CD4-positive, alpha-beta T cell treated with Interleukin-2 at 100 ng/mL for 4 hours (primary cell): ENCODE measurements at places on chromosomes 1 and 21.

DNA sequence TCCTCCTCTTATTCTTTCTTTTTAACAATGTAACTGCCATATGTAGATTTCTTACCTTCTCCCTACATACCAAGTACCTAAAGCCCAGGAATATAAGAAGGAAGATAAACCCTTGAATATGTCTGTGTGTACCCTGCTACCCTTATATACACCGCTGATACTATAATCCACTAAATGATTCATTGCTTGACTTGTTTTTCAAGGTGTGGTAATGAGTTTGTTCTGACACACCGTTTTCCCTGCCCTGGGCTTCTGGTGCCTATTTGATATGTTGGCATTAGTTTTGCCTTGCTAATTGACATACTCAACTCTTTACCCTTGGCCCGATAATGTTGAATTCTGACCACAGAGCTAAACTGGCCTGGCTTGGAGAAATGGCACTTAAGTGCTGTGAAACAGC is 64.3 kb downstream of the IL23R start:
- DNase-seq, result no peak

DNA sequence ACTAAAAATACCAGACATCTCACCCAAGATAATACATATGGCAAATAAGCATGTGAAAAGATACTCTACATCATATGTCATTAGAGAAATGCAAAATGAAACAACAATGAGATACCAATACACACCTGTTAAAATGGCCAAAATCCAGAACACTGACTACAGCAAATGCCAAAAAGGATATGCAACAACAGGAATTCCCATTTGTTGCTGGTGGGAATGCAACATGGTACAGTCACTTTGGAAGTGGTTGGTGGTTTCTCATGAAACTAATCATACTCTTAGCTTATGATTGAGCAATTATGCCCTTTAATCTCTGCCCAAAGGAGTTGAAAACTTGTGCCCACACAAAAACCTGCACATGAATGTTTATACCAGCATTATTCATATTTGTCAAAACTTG is 6.4 kb upstream of the RGS2 start:
- DNase-seq, result no peak

GRCh38 chr1:243496187-243496646 is 240.4 kb downstream of the SDCCAG8 start:
- DNase-seq, result no peak

DNA sequence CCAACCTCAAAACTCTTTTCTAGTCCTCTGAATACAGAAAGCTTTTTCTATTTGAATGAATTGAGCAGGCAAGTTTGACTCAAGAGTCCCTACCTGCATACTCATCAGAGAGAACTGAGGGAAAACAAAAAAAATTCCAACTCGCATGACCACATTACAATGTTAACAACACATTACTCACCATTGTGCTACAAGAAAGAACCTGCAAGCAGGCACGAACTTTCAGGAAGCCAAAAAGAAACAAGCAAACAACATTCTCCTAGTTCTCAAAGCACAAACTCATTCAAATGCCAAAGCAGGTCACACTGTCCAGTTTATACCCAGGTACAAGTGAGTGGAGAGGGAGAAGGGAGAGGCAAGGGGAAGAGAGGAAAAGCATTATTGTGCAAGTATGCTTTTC is 14.6 kb downstream of the OTUD7B start:
- DNase-seq, result no peak

DNA sequence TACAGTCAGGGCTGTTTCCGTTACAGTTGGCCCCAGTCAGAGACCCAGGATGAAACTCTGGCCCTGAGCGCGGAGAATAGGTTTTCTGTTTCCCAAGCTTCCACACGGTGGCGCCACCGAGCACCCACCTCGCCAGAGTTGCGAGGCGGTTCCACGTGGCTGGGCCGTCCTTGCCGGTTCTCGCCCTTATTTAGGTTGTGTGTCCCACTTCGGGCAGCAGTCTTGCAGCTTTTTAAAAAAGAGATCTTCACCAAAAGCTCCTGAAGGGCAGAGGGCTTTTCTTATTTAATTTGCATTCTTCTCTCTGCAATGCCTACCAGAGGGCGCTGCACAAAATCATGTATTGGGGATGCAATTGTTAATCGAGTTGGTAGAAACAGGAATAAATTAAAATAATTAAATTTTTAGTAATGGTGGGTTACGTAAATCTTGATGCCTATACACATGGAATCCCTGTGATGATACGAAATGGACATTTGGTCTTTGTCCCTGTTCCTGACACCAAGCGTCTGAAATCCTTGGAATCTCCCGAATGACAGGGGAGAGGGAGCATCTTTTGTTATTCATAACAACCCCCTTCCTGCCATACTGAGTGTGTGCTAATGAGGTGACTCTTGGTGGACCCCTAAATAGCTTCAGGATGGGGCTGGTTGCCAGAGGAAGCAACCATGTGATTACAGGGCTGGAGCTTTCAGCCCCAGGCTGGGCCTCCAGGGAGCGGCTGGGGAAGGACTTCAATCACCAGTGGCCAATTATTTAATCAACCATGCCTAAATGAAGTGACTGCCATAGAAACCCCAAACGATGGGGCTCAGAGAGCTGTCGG is 5.6 kb upstream of the S100A7 start:
- peak; percentile 57 for DNase-seq

DNA sequence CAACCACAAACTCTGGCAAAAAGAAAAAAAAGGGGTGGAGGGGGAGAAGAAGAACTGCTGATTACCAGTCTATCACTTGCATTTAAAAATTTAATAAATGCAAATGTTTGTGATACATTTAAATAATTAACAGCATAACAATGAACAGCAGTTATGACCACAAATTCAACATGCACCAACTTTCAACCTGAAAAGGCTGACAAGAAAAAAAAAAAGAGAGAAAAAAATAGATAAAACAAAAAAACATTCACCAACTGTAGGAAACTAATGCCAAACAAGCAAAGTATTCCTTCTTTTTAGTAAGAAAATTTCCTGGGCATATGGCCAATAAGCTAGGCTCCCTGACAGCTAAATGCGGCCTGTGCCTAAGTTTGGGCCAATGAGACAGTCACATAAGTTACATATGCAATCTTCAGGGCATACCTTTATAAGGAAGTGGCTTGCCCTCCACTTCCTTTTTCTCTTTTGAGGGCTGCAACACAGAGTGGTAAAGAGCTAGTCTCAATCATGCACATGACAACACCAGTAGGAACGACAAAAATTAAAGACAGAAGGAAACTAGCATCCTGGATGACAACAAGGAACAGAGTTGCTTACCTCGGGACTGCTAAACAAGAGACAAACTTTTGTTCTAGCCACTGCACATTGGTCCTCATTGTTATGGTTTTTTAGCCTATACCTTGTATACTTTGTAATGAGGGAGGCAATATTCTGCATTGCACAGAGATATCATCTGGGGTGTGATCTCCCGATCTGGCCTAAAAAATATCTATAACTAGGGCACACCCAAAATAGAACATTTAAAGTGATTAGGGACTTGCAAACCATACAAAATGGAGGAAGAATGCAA is 24.2 kb upstream of the PHTF1 start:
- DNase-seq, result peak; percentile 75

DNA sequence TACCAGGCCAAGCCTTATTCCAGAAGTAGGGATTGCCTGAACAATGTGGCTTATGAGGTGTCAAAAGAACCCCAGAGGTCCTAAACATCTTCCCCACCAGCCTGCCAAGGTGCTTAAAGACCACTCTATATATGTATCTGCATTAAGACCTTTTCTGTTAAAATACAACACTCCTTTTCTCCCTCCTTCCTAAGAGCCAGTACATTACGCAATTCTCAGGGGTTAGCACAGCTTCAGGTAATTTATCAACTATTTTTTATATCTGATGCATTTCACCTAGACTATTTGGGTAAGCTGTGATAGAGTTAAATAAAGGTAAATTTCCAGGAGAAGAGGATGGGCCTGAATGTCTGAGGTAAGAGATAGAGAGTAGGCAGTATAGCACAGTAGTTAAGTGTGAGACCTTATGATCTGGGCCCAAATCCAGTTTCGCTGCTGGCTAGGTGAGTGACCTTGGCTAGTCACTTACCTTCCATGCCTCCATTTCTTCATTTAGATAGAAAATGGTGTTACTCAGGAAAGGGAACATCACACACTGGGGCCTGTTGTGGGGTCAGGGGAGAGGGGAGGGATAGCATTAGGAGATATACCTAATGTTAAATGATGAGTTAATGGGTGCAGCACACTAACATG is 5.1 kb upstream of the CCN1 start:
- no peak for DNase-seq

DNA sequence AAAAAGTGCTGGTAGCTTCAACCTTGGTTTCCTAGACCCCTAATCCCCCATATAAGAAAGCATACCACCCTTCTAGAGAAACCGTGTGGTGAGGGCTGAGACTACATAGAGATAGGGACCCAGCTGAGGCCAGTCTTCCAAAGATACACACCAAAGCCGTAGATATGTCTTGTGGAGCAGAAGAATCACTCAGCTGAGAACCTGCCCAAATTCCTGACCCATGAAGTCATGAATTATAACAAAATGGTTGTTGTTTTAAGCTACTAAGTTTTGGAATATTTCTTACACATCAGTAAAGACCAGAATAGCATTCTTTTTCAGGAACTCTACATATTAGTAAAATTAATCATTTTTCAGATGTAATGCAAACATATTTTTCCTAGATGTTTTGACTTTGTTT is 3.3 kb upstream of the SNRPE start:
- DNase-seq, result no peak

- no peak for DNase-seq
These were observed 20.9 kb downstream of the SPSB1 start for GRCh38 chr1:9313576-9313975.

- DNase-seq, result no peak
These were observed 155.4 kb downstream of the URB2 start for GRCh38 chr1:229781453-229781852.

- DNase-seq, result no peak
These were observed 21.3 kb downstream of the MRPL37 start for GRCh38 chr1:54221113-54221834.

GRCh38 chr1:23947366-23947765 is 12.3 kb upstream of the PNRC2 start:
- DNase-seq, result no peak

GRCh38 chr1:178307264-178307663 is 189.5 kb downstream of the CLEC20A start:
- DNase-seq, result no peak

DNA sequence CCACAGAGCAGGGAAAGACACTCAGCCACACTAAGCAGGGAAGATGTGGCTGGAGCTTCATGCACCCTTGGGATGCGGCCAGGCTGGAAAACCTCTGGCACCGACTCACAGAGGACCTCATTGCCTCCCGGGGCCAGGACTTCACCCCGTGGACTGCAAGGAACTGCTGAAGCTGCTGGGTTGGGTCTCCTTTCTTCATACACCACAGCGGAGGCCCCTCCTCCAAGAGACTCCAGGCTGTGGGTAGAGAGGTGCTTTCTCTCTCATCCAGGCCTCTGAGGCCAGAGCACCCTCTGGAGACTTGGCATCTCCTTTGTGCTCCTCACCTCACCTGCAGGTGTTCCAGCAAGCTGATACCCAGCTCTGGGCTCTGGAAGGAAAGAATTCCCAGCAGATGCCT is 76.0 kb upstream of the EDN2 start:
- DNase-seq, result no peak

DNA sequence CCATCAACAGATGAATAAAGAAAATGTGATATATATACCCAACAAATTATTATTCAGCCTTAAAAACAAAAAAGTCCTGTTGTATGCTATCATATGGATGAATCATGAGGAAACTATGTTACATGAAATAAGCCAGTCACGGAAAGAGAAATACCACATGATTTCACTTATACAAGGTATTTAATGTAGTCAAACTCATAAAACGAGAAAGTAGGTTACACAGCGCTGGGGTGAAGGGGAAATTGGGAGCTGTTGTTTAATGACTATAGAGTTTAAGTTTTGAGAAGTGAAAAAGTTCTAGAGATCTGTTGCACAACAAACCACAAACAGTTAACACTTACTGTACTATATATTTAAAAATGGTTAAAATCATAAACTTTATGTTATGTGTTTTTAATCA is 58.5 kb downstream of the SLC25A24 start:
- DNase-seq, result no peak

DNA sequence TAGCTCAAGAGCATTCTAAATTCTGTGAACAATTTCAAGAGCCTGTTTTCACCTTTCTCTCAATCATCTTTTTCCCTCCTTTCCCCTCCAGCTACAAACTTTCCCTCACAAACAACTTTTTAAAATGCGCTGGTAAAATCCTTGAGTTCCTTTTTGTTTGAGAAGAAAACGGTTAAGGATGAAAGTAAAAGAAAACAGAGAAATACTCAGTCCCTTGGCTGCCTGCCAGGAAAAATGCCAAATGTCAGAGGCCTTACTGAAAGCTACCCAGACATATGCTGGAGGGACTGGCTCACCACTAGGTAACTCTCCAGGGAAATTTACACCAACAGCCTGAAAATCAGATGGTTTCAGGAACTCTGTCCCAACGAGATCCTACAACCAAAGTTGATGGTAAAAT is 11.0 kb upstream of the SERBP1 start:
- DNase-seq, result no peak
